Nucleus accumbens (tissue), 56 donors: ENCODE measurements at places on chromosomes 11 and 22.

- no peak for DNase-seq
Measured at GRCh38 chr22:42646569-42647525, 2.3 kb downstream of the CYB5R3 start.

DNA sequence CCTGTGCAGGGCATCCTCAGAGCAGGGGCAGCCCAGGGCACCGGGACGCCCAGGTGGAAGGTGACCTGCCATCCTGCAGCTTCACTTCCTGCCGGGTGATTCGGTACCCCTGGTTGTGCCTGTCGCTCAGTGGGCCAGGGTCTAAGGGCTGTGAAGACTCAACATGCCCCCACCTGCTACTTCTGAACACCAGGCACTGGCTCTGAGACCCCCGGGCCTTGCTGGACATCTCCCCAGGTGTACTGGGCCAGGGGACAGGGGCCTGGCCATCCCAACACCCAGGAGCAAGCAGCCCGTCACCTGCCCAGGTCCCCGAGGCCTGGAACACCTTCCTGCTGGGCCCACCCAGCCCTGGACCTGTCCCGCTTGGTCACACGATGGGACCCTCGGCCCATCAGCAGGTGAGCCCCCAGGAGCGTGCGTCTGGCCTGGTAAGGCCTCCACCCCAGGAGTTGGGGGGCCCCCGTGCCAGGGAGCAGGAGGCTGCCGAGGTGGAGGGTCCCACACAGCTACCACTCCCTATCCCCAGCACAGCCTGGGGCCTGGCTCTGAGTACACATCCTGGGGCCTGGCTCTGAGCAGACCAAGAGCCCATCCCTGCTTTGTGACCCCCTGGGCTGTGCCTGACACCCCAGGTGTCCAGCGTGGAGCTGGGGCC is 3.9 kb upstream of the MUC5B start:
- no peak for DNase-seq

GRCh38 chr11:128424851-128425285 is 162.5 kb downstream of the ETS1 start:
- DNase-seq = no peak

DNA sequence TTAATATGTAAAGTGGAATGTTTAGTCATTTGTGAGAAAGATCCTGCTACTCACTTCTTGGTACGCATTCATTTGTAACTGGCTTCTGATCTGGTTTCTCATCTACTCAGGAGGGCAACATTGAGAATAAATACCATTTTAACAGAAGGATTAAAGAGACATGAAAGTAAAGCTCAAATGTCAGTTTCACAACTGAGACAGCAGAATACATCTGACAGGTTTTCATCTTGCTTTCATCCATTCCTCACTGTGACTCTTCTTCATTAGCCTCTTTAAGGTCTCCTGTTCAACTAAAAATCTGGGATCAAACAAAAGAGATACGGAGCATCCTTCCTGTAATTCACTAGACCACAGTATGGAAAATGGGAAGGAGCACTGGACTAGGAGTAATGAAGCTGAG is 31.4 kb upstream of the CCDC89 start:
- no peak for DNase-seq

DNA sequence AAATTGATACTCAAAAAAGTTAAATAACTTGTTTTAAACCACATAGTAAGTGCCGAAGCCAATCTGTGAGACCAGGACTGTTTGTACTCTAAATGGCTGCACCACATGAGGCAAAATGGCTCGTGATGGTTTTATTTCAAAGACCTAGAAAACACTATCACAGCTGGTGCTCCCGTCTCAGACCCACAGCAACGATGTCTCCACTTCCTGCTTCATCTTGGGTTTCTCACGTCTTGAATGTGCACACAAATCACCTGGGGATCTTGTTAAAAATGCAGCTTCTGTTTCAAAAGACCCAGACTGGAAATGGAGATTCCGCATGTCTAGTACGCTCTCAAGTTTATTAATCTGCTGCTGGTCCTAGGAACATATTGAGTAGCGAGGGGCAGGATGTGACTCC is 1.2 kb downstream of the CD3E start:
- no peak for DNase-seq

DNA sequence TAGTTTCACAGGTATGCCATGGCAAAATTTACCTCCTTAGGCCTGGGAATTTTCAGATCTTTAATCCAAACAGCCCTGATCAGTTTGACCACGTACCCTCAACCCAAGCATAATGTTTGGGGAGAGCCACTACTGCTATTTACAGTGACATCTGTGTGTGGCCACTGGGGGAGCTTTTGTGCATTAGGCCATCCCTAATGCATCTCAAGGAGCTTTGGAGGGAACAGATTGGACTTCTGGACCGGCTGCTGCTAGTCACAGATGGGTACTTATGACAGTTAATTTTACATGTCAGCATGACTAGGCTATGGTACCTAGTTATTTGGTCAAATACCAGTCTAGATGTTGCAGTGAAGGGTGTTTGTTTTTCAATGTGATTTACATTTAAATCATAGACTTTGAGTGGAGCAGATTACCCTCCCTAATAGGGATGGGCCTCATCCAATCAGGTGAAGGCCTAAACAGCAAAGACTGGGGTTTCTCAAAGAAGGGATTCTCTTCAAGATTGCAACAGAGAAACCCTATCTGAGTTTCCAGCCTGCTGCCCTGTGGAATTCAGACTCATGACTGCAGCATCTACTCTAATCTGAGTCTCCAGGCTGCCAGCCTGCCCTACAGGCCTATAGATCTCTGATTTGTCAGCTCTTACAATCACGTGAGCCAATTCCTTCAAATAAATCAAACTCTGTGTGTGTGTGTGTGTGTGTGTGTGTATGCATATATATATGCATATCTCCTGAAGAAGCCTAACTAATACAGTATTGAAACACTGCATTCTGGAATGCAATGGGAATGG is 38.0 kb upstream of the GALNT18 start:
- no peak for DNase-seq

- no peak for DNase-seq
Measured at GRCh38 chr22:26848244-26848920, 191.0 kb downstream of the MIAT start.

GRCh38 chr11:23399995-23400394 is 539.7 kb upstream of the CCDC179 start:
- no peak for DNase-seq

DNA sequence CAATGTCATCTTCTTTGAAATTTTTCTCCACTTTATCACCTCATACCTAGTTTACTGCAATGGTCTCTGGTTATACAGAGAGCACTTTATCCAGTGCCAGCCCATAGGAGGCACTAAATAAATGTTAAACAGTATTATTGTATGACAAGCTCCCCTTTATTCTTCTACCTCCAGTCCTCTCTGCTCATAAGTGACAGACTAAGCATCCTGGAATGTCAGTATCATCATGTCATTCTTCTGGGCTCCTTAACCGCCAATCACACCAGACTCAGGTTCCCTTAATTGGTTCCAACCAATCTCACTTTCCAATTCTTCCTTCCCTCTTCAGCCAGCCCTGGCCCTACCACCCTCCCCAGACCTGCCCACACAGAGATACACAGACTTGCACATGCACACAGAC is 93.1 kb downstream of the RPL27A start:
- DNase-seq = no peak

GRCh38 chr22:50151571-50152537 is 18.7 kb upstream of the PANX2 start:
- no peak for DNase-seq

- no peak for DNase-seq
Measured at GRCh38 chr11:64291262-64291751, at the start of gene KCNK4. TSS of gene KCNK4 (plus strand) at chr11:64291302. CDS start at chr11:64293019, 1,717 bp downstream.

DNA sequence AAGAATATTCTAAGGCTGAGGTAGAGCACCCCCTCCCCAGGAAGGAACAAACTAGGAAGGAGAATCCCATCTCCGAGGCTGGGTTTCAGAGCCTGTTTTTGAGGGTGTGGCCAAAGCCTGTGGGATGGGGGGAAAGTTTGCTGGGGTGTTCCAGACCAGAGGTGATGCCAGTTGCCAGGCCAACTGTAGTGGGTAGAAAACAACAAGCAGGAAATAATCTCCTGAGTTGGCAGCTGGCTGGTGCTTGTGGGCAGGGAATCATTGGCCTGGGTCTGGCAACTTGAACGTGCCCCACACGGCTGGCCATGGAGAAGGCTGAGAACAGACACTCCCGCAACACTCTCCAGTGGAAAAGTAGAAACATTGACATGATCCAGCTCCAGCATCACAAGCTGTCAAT is 385.6 kb downstream of the ETS1 start:
- no peak for DNase-seq

- DNase-seq = no peak
Measured at GRCh38 chr11:132601875-132602274, 930.4 kb downstream of the OPCML start.

- DNase-seq = no peak
Measured at GRCh38 chr11:11780858-11781257, 60.9 kb upstream of the USP47 start.

DNA sequence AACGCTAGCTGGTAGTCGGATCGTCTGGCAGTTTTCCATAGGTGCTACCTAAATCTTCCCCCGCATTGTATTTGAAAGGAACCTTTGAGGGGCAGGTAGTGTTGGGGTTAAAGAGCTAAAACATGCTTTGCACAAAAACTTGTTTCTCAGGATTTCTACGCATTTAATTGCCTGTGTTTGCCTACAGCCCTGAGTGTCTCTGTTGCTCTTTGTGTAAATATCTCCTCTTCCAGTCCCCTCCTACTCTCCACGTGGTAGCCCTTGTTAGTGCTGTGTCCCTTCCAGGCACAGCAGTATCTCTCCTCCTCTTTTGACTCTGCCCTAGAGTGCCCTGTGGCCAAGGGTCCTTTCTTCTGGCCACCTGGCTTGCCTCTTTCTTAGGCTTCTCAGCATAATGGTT is 81.7 kb downstream of the BARX2 start:
- DNase-seq = no peak

GRCh38 chr11:106263527-106263926 is 186.1 kb downstream of the AASDHPPT start:
- no peak for DNase-seq

DNA sequence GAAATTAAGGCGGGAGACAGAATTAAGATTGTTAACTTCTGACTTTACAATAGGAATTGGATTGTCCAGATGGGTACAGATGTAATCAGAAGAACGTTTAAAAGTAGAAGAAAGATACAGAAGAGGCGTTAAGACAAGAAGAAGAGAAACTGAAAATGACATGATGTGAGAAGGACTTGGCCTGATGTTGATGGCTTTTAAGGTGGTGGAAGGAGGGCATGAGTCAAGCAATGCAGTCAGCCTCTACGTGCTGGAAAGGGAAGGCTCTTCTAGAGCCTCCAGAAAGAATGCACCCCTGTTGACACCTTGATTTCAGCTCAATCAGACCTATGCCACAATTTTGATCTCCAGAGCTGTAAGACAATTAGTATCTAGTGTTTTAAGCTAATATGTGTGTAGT is 466.9 kb upstream of the LRRC4C start:
- no peak for DNase-seq

GRCh38 chr22:25437414-25438160 is 126.9 kb upstream of the GRK3 start:
- no peak for DNase-seq

- DNase-seq = no peak
Measured at GRCh38 chr11:124865902-124866851, 945 bp downstream of the ROBO3 start.

GRCh38 chr11:45022294-45023064 is 71.8 kb upstream of the TP53I11 start:
- DNase-seq = no peak

- no peak for DNase-seq
Measured at GRCh38 chr11:69055212-69055586, 6.5 kb downstream of the TPCN2 start.

- no peak for DNase-seq
Measured at GRCh38 chr11:87739261-87739660, 436.0 kb downstream of the RAB38 start.

DNA sequence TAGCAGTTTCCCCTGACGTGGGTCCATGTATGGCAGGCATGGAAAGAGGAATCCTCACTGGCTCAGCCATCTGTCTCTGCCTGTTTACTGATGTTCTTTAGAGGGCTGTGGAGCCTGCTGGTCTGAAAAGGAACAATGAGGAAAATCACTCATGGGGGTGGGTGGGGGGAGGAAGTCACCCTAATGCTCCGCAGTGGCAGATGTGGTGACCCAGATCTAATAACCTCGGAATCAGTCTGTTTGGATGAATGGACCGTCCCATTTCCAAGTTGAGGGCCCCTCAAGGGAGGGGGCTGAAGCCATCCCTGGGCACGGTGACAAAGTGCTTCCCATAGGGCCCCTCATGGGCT is 4.4 kb downstream of the BCR start:
- DNase-seq = no peak

DNA sequence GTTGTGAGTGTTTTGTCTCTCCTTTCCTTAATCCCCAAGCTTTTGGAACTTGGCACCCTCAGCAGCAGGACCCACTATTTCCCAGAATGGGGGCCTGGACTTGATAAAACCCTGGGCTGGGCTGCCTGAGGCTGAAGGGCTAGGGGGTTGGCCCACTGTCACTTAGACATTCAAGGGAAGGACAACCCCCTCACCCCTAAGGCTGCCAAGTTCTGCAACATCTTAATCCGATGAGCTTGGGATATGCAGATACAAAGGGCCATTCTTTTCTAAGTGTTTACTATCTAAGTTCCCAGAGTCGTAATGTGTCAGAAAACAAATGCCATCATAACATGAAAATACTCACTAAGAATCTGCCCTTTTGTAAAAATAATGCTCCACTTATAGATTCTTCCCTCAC is 42.9 kb downstream of the IRAG1 start:
- no peak for DNase-seq
